Thoracic aorta (tissue), 2 donors: ENCODE measurements at places on chromosomes 2 and 18.
A peak's percentile ranks its signal among the peaks of the same experiment; 100 is the strongest.

DNA sequence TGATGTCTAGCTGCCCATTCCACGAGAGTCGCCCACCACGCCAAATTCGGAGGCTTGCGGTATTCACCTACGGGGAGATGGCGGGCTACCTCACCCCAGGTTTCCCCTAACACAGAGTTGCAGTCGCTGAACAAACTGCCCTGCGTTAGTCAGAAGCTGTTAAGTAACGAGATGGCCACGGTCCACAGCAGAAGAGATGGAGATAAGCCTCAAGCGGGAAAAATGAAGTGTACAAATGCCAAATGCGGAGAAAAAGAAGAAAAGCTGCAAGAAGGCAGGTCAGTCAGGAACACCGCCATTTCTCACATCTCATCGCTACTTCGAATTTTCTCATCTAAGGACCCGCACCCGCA is 425 bp downstream of the ASB3 start:
- H3K4me3 ChIP-seq = peak overlapping the region; percentile 91
- peak overlapping the region; percentile 81 for H3K27ac ChIP-seq
- H3K36me3 ChIP-seq = no peaks in the 10 kb centered on the region
- DNase-seq = no peak

- H3K27me3 ChIP-seq = no peaks in the 10 kb centered on the region
- H3K4me1 ChIP-seq = no peaks in the 10 kb centered on the region
- no peak for DNase-seq
- H3K27ac ChIP-seq = no peak overlapping the region
- H3K36me3 ChIP-seq = no peaks in the 10 kb centered on the region
- no peak overlapping the region for H3K4me3 ChIP-seq
These were observed 114.5 kb downstream of the PIEZO2 start for GRCh38 chr18:11034884-11035283.

GRCh38 chr2:203022751-203023150 is 8.1 kb downstream of the NBEAL1 start:
- DNase-seq = no peak
- H3K36me3 ChIP-seq = no peaks in the 10 kb centered on the region
- H3K4me1 ChIP-seq = peaks cover 11% of the 10 kb centered on the region
- H3K27me3 ChIP-seq = no peaks in the 10 kb centered on the region

- no peaks in the 10 kb centered on the region for H3K36me3 ChIP-seq
- no peaks in the 10 kb centered on the region for H3K27me3 ChIP-seq
- peaks cover 5% of the 10 kb centered on the region for H3K4me1 ChIP-seq
These were observed 2.9 kb upstream of the CASP10 start for GRCh38 chr2:201180010-201180409.

- no peaks in the 10 kb centered on the region for H3K36me3 ChIP-seq
- H3K27ac ChIP-seq = no peak overlapping the region
- no peak overlapping the region for H3K4me3 ChIP-seq
- no peak for DNase-seq
These were observed 634.6 kb upstream of the SLC39A10 start for GRCh38 chr2:195022508-195022830.

- peak overlapping the region; percentile 82 for H3K4me3 ChIP-seq
- H3K27ac ChIP-seq = peak overlapping the region; percentile 74
- no peaks in the 10 kb centered on the region for H3K36me3 ChIP-seq
- H3K27me3 ChIP-seq = no peaks in the 10 kb centered on the region
These were observed 47.7 kb upstream of the SELENOI start for GRCh38 chr2:26298286-26298637.

GRCh38 chr2:142926445-142926844 is 49.0 kb downstream of the KYNU start:
- H3K27ac ChIP-seq = no peak overlapping the region
- H3K4me1 ChIP-seq = no peaks in the 10 kb centered on the region
- no peaks in the 10 kb centered on the region for H3K27me3 ChIP-seq
- DNase-seq = no peak
- no peak overlapping the region for H3K4me3 ChIP-seq

DNA sequence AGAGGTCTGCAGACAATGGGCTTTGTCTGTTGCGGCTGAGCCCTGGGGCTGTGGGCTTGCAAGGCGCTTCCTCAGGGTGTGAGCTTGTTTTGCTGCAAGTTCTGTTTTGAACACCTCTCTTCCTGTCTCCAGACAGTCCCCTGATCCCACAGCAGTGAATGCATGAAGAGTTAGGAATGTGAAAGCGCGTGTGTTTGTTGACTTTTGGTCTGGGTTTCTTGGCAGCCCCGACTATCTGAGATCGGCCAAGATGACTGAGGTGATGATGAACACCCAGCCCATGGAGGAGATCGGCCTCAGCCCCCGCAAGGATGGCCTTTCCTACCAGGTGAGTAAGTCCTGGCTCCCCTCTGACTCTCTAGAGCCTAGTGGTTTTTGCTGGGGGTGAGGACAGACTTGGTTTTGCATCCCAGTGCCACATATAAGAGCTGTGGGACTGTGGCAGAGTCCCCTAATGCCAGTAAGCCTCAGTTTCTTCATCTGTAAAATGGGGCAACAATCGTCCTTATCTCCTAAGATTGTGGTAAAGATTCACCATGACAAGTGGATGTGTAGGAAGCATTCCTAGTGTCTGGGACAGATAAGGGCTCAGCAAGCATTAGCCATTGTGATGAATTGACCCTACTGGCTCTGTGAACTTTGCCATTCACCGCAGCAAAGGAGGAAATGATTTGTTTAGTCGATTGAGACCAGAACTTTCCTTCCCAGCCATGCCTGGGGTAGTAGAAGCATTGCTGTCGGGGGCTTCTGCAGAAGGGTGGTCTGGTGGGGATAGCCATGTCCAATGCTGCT is 3.0 kb downstream of the LBH start:
- peaks cover 50% of the 10 kb centered on the region for H3K4me1 ChIP-seq
- peak overlapping the region; percentile 92 for H3K27ac ChIP-seq
- H3K36me3 ChIP-seq = peaks cover 4% of the 10 kb centered on the region

DNA sequence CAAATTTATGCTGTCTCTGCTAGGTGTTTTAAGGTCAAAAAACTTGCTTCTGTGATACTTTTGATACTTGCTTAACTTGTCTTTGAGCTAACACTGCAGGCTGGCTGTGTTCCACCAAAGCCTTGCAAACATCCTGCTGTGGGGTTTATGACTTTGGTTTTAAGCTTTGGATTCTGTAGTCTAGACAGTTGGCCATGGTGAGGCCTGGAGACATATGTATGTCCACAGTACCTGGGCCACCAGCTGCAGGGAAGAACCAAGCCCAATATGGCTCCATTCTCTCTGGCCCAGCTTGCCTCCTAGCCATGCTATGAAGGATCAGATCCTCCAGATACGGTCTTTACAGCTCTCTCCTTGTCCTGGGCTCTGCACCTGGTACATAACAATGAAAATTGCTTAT is 113.9 kb downstream of the INO80D start:
- H3K27ac ChIP-seq = no peak overlapping the region
- no peak overlapping the region for H3K4me3 ChIP-seq
- no peaks in the 10 kb centered on the region for H3K36me3 ChIP-seq
- H3K4me1 ChIP-seq = no peaks in the 10 kb centered on the region
- no peak for DNase-seq

GRCh38 chr2:196174404-196174803 is 3.0 kb upstream of the STK17B start:
- H3K27me3 ChIP-seq = no peaks in the 10 kb centered on the region
- no peak overlapping the region for H3K27ac ChIP-seq
- H3K4me3 ChIP-seq = no peak overlapping the region
- H3K4me1 ChIP-seq = peaks cover 9% of the 10 kb centered on the region
- DNase-seq = no peak

- no peak overlapping the region for H3K4me3 ChIP-seq
- H3K4me1 ChIP-seq = no peaks in the 10 kb centered on the region
- no peak for DNase-seq
- no peaks in the 10 kb centered on the region for H3K36me3 ChIP-seq
- peaks cover 21% of the 10 kb centered on the region for H3K27me3 ChIP-seq
These were observed 1.8 kb upstream of the CDK5R2 start for GRCh38 chr2:218957671-218958070.

- H3K4me1 ChIP-seq = peaks cover 7% of the 10 kb centered on the region
- no peak for DNase-seq
- H3K36me3 ChIP-seq = no peaks in the 10 kb centered on the region
These were observed 31.4 kb upstream of the KCMF1 start for GRCh38 chr2:84939426-84940087.

DNA sequence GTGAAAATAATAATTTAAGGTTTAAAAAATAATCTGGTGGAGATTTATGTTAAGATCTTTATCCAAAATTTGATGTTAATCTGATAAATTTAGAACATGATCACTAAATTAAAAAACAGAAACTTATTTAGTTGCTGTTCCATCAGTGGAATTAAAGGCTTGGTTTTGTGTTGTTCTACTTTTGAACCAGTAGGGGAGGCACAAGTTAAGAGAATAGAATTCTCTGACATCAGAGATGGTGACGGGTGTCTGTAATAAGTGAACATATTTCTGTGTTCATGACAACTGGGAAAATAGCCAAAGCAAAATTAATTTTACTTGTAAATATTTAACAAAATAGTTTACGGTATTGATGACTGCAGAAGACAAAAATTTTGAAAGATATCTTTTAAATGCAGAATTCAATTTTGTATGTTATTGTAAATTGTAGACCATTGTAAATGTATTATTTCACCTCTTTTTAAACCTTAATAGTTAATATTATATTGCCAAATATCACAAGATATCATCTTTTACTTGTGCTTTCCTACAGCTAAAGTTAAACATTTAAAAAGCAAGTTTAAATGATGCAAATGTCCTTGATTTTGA is 106.0 kb downstream of the UBR3 start:
- H3K4me1 ChIP-seq = no peaks in the 10 kb centered on the region
- no peak overlapping the region for H3K4me3 ChIP-seq
- DNase-seq = no peak

GRCh38 chr2:233371641-233372040 is 17.3 kb downstream of the DGKD start:
- no peak overlapping the region for H3K4me3 ChIP-seq
- DNase-seq = no peak
- no peaks in the 10 kb centered on the region for H3K27me3 ChIP-seq
- no peak overlapping the region for H3K27ac ChIP-seq

- no peak overlapping the region for H3K27ac ChIP-seq
- no peak for DNase-seq
- no peaks in the 10 kb centered on the region for H3K27me3 ChIP-seq
- H3K4me1 ChIP-seq = no peaks in the 10 kb centered on the region
- no peaks in the 10 kb centered on the region for H3K36me3 ChIP-seq
These were observed 58.7 kb upstream of the SCN9A start for GRCh38 chr2:166434491-166434890.

GRCh38 chr2:67561457-67561965 is 164.4 kb downstream of the ETAA1 start:
- peak; percentile 5 for DNase-seq
- H3K27ac ChIP-seq = no peak overlapping the region
- H3K4me1 ChIP-seq = peaks cover 8% of the 10 kb centered on the region
- H3K36me3 ChIP-seq = no peaks in the 10 kb centered on the region
- H3K4me3 ChIP-seq = peak overlapping the region; percentile 37

DNA sequence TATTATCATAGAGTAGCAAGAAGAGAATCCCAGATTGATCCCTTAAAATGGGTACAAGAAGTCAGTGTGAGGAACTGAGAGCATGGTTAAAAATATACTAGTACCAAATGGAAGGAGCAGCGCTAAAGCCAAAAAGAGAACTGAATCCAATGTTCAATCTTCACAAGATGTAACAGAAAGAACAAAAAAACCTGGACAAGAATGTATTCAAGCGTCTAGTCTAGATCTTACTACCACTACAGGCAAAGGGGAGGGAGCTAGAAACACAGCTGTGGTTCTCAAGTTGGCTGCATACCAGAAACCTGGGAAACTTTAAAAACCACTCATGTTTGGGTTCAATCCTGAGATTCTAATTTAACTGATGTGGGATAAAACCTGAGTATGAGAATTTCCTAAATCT is 57.5 kb downstream of the PIAS2 start:
- H3K4me1 ChIP-seq = no peaks in the 10 kb centered on the region
- DNase-seq = no peak
- H3K4me3 ChIP-seq = no peak overlapping the region
- H3K27ac ChIP-seq = no peak overlapping the region
- peaks cover 7% of the 10 kb centered on the region for H3K36me3 ChIP-seq

- no peaks in the 10 kb centered on the region for H3K27me3 ChIP-seq
- H3K4me1 ChIP-seq = no peaks in the 10 kb centered on the region
- H3K36me3 ChIP-seq = no peaks in the 10 kb centered on the region
- no peak for DNase-seq
- no peak overlapping the region for H3K27ac ChIP-seq
These were observed 3.8 kb downstream of the NT5C1B start for GRCh38 chr2:18585526-18585925.

DNA sequence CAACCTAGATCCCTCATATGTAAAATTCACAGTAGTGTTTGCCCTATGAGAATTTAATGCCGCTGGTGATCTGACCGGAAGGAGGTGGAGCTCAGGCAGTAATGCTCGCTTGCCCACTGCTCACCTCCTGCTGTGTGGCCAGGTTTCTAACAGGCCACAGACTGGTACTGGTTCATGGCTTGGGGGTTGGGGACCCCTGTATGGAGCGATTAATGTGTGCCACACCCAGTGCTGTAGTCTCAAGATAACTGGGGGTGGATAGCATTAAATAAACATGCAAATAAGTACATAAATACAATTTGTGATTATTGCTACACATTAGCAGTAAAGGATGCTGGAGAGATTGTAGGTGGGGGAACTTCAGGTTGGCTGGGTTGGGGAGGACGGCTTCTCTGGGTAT is 3.2 kb downstream of the GALNT1 start:
- H3K4me1 ChIP-seq = peaks cover 16% of the 10 kb centered on the region
- no peak overlapping the region for H3K27ac ChIP-seq
- no peaks in the 10 kb centered on the region for H3K36me3 ChIP-seq
- no peak overlapping the region for H3K4me3 ChIP-seq

DNA sequence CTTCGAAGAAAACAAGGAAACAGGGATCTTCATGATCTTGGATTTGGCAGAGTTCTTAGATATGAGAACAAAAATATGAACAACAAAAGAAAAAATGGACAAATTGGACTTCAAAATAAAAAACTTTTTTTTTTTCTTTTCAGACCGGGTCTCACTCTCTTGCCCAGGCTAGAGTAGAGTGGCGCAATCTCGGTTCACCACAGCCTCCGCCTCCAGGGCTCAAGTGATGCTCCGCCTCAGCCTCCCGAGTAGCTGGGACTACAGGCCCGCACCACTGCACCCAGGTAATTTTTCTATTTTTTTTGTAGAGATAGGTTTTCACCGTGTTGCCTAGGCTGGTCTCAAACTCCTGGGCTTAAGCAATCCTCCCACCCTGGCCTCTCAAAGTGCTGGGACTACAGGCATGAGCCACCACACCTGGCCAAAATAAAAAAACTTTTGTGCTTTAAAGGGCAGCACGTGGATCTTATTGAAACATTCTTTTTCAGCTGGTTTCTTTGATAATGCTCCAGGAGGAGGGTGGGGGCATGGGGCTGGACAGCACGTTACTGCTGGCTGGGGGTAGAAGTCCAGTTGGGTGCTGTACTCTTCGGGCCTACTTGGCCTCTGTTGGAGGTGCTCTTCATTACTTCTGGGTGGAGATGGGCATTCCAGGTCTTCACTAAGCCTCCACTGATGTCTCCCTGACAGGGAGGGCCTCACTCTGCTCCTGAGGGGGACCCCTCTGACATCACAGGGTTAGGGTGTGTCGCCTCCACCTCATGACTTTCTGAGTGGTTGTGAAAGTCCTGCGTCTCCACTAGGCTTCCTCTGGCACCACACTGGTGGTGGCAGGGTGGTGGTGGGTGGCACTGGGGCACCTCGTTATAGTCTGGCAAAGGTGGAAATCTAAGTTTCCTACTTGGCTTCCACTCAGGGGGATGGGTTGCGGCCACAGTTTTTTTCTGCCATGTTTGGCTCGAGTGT is 150.5 kb upstream of the XPO1 start:
- no peak overlapping the region for H3K27ac ChIP-seq
- no peak overlapping the region for H3K4me3 ChIP-seq
- no peaks in the 10 kb centered on the region for H3K27me3 ChIP-seq
- H3K36me3 ChIP-seq = no peaks in the 10 kb centered on the region
- H3K4me1 ChIP-seq = no peaks in the 10 kb centered on the region
